CD4-positive, alpha-beta T cell treated with Interferon gamma for 1 hour (primary cell): ENCODE measurements at places on chromosomes 13 and 19.

- DNase-seq = peak; percentile 77
Observed at GRCh38 chr19:3178377-3178972, at the start of gene S1PR4. S1PR4 (plus strand) TSS chr19:3178769; CDS start chr19:3178793, 24 bp downstream.

DNA sequence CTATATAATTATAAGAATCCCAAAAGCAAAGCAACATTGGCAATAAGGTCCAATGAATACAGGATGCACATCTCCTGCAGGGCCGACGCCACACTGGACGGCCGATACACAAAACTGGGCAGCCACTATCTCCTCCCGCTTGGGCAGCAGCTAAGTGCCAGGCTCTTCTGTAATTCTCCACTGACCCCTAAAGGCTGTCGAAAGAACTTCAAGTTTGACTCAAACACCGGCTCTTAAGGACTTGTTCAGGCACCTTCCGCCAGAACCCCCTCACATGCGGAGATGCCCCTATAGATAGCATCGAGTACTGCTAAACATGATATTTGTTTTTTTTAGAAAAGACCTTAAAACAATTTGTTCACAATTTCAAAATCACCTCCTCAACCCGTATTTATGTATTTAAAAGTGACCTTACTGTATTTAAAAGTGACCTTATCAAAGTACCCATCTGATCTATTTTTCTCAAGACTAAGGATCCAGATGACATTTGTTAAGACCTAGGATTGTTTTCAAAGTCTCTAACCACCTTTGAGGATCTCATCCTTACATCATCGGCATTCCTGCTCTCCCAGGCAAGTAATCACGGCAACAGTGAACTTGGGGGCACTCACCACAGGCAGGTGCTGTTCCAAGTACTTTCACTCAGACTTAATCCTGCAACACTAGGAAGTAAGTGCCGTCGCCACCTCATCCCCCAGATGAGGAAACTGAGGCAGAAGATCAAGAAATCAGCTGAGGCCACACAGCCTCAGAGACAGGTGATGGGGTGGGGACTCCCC, 77.8 kb downstream of the TUBGCP3 start:
- no peak for DNase-seq

DNA sequence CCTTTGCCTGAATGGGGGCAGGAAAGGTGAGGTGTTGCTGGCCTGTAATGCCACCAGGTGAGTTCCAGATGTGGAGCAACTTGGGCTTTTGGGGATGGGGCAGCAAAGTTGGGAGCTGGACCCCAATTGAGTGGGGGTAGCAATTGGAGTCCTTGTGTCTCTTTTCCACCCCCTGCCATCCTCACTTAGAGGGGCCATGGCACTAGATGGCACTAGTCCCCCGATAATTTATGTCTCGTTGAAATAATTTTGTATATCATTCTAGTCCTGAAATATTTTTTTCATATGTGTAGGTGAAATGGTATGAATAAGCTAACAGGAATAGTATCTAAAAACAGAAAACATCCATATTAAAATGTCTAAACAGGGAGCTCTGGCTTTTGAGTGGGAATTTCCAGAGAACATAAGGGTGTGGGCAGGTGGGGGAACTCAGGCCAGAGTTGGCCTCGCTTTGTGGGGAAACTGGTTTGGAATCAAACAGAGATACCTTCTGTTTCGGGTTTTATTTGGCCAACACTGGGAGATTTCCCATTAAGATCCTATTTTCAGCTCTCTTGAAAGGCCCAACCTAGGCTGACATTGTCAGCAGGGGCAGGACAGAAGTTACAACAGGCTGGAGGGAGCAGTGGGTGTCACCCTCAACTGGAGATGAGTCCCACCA, 3.4 kb downstream of the ZNF576 start:
- no peak for DNase-seq

GRCh38 chr13:78102741-78103140, 184.1 kb upstream of the EDNRB start:
- no peak for DNase-seq

DNA sequence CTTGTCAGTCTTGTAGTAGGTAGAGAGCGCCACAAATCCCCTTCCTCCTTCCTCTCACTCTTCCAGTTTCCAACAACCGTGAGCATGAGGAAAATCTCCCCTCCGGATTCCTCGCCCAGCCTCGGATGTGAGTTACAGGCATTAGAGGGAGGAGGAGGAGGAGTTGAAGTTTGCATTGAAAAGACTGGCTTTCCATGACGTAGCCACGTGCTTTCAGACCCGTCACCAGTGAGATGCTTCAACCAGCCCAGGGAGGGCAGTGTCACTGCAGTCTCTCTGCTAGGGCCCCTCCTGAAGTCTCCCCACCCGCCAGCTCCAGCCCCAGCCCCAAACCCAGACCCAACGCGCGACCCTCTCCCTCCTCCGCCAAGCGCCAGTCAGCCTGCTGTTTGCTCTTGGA, 442 bp upstream of the FGF14 start:
- DNase-seq = no peak

DNA sequence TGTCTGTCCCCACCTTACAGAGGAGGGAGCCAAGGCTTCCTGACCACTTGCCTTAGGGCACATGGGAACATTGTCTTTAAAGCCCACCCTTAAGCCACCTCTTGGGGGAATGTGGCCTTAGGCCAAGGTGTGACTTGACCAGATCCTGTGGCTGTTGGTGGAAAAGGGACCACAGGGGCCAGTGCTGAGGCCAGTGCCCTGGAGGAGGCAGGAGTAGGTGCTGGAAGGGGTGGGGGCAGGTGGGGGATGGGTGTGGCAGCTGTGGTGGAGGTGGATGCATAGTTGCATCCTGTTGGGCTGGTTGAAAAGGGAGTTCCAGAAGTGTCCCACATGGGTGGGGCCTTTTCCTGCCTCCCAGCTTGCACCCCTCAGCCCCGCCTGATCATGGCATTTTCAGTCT, 44.8 kb downstream of the DNM2 start:
- DNase-seq = peak; percentile 17

DNA sequence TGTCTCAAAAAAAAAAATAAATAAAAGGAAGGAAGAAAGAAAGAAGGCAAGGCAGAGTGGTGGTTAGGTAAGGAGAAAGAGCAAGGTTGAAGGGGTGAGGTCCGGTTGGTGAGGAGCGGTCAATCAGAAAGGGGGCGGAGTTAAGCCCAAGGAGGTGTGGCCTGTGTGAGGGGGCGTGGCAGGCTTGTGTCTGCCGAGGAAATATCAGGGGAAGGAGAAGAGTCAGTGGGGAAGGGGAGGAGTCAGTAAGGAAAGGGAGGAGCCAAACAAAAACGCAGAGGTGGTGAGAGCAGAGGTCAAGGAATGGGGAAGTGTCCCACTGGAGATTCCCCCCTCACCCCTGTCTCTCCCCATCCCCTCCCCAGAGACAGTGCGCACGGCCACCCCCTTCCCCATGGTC, 5.9 kb downstream of the CACNG7 start:
- DNase-seq = no peak
